RPMI8226 (cell line): ENCODE measurements at places on chromosomes 6 and 20.

GRCh38 chr20:45347297-45347935 is 808 bp downstream of the SDC4 start:
- DNase-seq: no peak

DNA sequence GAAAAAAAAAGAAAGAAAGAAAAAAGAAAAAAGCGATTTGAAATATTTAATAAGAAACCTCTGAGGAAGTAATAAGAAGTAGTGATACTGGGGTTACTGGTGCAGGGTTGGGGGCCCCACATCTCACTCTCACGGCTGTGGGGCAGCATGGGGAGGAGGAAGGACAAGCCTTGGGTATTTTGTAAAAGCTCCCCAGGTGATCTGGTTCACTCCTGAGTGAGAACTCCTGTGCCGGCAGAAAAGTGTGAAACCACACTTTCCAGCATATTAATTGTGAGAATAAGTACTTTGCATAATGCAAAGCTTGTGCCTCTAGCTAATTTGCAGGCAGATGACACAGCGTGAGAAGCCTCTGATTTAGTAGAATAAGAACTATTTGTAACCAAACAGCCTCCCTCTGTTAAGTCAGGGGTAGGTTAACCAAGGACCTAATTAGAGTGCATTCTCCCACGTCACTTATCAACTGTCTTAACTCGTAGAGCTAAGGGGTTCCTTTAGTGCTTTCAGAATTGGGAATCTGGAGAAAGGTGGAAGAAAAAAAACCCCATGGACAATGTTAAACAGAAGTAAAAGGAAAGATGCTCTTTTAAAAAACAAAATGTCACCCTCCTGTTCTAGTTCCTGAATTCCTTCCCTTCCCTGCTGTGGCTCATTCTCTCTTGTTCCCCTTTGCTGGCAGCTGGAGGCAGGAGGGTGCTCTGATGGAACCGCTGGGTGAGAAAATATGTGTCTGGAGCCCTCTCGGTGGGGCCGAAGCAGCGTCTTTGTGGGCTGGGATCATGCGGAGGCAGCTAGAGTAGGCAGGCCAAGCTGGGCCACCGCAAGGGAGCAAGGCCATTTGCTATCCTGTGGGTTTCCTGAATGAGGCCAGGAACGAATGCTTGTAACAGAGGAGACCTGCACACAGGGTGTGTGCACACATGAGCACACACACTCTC is 108.7 kb downstream of the FYN start:
- no peak for DNase-seq

DNA sequence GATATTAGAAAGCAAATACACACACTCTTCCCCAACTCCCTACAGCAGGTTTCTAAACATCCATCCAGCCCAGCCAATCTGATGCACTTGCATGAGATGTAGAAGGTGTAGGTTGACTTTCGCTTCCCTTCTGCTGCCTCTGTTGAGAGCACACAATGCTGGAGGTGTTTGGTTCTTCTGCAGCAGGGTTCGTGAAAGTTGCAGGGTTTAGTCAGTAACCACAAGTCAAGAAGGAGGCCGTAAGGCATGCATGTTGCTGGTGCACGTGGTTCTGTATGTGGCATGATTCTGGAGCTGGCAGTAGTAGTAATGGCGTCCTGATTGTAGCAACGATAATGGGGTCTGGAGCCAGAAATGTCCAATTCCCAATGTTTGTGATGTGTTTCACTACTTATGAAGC is 53.0 kb downstream of the DEK start:
- DNase-seq: no peak

DNA sequence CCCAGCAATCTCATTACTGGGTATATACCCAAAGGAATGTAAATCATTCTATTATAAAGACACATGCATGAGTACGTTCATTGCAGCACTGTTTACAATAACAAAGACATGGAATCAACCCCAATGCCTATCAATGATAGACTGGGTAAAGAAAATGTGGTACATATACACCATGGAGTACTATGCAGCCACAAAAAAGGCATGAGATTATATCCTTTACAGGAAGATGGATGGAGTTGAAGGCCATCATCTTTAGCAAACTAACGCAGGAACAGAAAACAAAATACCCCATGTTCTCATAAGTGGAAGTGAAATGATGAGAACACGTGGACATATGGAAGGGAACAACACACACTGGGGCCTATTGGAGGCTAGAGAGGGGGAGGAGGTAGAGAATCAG is 115.7 kb downstream of the NUS1 start:
- no peak for DNase-seq

GRCh38 chr6:109087661-109088264 is 6.9 kb downstream of the SESN1 start:
- no peak for DNase-seq

DNA sequence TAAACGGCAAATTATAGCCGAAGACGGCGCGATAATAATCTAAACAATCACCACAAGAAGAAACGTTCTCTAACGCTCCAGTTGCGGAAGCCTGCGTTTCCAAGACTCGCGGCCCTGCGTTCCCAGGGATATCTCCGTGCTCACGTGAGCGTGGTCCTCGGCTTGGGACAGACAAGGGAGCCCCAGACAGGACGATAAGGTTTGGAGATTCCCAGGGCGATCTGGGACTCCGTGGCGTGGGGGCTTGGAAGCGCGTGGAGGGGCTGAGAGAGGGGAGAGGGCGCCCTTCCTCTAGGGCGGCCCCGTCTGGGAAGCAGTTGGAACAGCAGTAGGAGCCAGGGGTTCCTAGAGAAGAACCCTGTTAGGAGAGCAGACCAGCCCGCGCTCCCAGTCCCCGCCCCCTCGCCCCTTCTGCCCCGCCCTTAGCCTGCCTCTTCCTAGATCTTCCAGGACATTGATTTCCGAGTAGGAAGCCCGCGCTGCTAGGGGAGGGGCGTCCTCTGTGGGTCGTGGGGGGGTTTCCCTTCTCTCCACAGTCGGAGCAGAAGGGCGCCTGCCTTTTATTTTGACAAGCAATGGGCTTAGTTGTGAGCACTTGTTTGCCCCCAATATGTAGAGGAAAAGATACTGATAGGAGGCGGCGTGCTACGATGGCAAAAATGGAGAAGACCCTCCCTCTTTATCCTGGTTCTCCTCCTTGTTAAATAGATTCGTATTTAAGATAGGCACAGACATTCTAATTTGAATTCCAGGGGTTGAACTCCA is 10.6 kb downstream of the NRN1 start:
- no peak for DNase-seq

GRCh38 chr6:127381384-127381783 is 38.0 kb upstream of the ECHDC1 start:
- no peak for DNase-seq

DNA sequence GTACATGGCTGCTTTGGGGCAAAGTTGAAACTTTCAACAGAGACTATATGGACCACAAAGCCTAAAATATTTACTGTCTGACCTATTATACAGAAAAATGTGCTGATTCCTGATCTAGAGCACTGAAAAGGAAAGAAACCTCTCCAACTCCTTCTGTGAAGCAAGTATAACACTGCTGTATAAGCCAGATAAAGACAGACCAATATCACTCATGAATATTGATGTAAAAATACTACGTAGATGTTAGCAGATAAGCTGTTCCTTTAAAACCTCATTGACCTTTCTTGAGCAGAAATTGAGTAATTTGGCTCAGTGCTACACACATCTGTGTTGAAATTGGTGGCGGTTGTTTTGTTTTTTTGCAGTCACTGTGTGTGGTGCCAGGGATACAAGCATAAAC is 69.9 kb upstream of the HDAC2 start:
- DNase-seq: no peak

DNA sequence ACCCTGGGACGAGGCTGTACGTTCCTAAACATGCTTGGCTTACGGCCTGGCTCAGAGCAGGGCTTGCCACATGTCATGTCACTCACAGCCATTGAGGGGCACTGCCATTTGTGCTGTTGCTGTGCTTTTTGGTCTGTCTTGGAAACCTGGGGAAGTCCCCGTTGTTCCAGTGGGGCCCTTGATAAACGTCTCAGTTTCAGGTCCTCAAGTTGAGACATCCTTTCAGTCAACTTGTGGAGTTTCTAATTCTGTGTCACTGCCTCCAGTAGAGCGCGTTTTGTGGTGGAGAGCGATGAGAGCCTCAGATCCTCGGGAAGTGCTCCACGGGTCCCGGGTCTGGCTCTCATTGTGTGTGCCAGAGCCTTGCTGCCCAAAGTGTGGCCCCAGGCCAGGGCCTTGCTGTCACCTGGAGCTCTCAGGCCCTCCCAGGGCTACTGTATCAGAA is 43.0 kb upstream of the CCR6 start:
- DNase-seq: peak; percentile 61

- no peak for DNase-seq
Measured at GRCh38 chr20:12019715-12020114, 102.0 kb downstream of the BTBD3 start.

DNA sequence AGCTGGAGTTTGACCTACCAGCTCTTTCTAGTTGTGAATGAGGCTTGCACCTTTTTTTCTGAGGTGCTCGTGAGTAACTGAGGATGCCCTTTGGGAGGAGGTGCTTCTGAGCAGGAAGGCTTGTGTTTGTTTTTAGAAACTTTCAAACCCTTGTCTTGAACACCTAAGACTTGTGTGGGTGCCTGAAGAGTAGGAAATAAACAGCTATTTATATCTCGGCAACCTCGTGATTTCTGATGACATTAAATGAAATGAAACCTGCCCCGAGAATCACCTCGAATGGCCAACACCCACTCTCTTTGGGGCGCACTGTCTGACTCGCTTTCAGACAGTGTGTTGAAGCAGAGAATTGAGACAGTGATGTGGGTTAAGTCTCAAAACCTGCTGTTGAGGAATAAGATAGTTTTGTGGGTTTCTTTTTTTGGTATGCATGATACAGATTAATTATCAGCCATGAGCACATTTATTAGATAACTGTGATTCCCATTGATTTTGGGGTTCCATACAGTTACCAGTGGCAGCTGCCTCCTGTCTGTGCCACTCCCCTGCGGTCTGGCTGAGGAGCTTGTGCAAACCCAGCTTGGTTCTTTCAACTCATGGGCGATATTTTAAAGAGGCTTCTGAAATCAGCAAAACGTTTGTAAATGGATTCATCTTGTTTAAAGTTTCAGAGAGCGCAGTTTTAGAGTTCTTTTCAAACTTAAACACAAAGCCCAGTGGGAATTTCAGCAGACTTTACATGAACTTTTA is 8.4 kb downstream of the IRF4 start:
- DNase-seq: peak; percentile 83

GRCh38 chr20:49199729-49200293 is 11.7 kb upstream of the STAU1 start:
- no peak for DNase-seq

DNA sequence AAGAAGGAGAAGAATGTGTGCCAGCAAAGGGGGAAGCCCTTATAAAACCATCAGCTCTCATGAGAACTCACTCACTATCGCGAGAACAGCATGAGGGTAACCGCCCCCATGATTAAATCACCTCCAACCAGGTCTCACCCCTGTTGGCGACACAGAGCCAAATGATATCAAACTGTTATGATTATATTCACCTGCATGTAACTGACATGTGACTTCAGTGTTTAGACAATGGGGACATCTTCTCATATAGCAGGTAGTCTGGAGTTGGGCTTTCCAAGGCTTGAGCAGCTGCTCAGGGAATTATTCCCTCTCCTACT is 115.2 kb downstream of the SASH1 start:
- DNase-seq: no peak

DNA sequence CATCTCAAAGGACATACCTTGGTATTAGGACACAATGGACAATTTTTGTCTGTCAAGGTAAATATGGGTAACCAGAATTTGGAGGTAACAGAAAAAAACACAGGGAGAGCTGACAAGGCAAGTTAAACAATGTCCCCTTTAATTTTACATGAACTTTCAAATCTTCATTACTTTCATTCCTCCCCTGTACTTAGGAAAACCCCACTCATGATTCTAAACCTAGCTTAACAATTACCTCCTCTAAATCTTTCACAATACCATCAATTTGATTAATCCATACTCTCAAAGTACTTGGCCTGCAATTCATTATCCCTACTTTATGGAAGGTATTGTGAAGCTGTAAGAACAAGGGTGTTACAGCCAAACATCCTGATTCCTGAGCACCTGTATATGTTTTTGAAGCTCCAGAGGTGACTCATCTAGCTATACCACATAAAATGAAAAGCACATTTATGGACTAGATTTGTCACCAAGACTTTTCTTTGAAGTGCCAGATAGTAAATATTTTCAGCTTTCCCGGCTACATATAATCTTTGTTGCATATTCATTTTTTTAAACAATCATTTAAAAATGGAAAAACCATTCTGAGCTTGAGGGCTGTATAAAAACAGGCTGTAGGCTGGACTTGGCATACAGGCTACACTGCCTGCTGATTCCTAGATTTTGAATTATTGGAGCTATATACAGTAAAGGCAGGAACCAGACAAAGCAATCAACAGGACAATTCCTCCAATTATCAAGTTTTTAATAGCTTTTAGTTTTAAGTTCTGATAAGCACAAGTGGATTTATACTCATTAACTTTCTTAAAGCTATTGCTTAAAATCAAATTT is 22.9 kb downstream of the DEK start:
- no peak for DNase-seq

GRCh38 chr6:72418495-72418894 is 203.4 kb upstream of the KCNQ5 start:
- DNase-seq: no peak

DNA sequence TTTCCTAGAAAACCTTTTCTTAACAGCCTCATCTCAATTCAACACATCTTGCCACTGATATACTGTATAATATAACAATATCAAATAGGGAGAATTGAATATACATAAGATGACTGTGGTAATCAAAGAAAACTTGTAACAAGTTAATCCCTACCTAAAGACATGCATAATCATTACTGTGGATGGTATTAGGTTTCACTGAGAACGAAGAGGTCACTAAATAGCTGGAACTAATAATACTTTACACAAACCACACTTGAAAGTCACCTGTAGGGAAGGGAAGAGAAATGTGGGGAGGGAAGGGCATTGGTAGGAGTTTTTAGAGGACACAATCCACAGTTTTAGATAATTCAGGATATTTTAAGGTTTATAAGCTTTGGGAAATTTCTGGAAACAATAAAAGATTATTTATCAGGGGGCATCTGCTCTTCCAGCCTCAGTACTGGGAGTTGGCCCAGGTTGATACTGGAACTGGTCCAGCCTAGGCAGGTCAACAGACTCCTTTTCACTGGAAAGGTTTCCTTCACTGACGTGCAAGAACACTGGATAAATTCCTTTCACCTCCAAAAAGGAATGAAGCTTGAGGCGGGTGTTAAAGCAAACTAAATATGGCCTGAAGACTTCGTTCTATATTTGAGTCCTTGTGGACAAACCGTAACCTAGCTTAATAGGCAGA is 44.0 kb downstream of the MAP7 start:
- DNase-seq: no peak

- DNase-seq: peak; percentile 20
Measured at GRCh38 chr6:44216677-44217331, at the start of gene MYMX. MYMX (plus strand) TSS chr6:44216926; CDS start chr6:44217472, 546 bp downstream.

GRCh38 chr20:52936351-52937340 is 35.5 kb upstream of the TSHZ2 start:
- DNase-seq: no peak

DNA sequence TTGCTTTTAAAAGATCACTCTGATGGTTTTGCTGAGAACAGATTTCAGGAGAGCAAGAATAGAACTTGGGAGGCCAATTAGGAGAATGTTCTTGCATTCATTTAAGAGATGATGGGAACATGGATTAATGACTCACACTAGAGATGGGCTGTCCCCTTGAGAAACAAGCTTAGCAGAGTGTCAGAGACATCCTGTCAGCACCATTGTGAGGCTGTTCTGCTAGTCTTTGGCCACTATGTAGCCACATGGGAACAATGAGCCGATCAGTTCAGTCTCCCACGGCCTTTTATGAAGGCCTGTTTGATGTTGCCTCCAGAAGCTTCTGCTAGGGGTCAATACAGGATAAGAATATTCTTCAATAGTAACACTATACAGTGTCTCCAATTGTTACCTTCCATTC is 113.0 kb upstream of the EYA4 start:
- DNase-seq: no peak

GRCh38 chr6:18406955-18407749 is 20.0 kb downstream of the RNF144B start:
- DNase-seq: no peak
